Astrocyte of the hippocampus (primary cell): ENCODE measurements at places on chromosomes 5 and 9.

DNA sequence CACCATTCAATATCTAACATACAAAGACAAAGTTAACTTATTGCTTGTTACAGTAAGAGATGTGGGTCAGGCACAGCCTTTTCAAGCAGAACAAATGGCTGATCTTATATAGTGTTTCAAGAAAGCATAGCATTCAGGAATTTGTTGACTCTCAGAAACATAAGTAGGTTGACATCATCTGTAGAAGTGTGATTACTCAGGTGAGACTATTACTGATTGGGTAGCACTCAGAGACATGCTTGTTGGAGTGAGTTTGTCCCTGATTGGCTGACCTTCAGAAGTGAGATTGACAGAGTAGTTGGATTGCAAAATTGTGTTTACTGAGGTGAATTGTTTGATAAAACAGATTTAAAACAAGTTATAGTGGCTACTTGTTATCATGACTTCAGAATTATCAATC is 30.7 kb upstream of the TNPO1 start:
- DNase-seq = no peak

DNA sequence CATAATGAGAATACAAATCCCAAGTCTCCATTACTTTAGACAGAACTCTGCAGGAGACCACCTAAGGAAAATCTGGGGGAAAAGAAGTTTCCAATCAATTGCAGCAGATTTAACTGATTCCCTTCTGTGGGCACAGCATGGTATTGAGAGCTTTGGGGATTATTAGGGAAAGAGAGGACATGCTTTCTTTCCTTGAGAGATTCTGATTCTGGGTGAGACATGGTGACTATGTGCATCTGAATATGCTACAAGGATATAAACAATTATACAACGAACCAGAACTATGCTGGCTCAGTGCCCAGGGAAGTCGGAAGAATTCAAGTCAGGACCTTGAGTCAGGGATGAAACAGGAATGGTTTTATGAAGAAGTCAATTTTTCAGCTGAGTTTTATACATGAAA is 183.7 kb downstream of the PDE4D start:
- DNase-seq = peak; percentile 79

DNA sequence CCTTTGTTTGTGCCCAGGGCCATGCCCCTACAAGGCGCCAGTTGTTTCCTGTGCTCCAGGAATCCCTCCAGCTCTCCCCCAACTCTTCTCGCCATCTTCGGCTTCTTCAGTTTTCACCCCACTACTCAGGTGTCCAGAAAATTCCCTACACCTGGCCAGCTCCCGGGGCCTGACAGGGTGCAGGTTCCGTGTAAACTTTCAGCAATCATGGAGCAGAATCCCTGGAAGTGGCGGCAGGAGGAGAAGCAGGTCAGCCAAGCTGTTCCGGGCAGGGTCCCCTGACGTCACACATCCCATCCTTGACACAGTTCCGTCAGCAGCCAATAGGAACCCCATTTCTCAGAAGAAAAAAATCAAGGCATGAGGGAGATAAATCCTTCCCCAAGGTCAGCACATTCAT is 12.2 kb upstream of the ADGRD2 start:
- no peak for DNase-seq

GRCh38 chr9:134173127-134174072 is 9.0 kb upstream of the RNU6ATAC start:
- no peak for DNase-seq

- DNase-seq = peak; percentile 62
Measured at GRCh38 chr9:33082538-33083326, 6.3 kb upstream of the SMU1 start.

GRCh38 chr9:137069508-137070091 is 757 bp downstream of the SAPCD2 start:
- DNase-seq = no peak

- no peak for DNase-seq
Measured at GRCh38 chr9:27556470-27556869, 16.8 kb downstream of the C9orf72 start.

- no peak for DNase-seq
Measured at GRCh38 chr9:76733096-76733495, 31.1 kb upstream of the PCA3 start.

- peak; percentile 91 for DNase-seq
Measured at GRCh38 chr5:157516006-157516405, 56.0 kb downstream of the NIPAL4 start.

DNA sequence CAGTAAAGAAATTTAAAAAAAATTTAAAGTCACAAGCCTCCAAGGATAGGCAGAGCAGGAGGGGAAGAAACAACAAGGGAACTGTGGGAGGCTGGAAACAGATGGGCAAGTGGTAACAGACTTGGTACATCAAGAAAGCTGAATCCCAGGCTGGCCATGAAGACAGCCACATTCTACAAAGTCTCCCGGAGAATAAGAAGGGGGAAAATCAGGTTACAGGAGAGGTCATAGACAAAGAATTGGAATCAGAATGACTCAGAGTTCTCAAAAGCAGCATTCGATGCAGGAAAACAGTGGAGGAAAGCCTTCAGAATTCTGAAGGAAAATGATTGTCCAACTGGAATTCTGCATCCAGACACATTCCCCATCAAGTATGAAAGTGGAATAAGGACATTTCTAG is 129.7 kb downstream of the ADAMTS2 start:
- DNase-seq = no peak

- peak; percentile 55 for DNase-seq
Measured at GRCh38 chr5:123344816-123345426, 78.3 kb downstream of the CEP120 start.

GRCh38 chr5:59180515-59180914 is 597.6 kb downstream of the RAB3C start:
- no peak for DNase-seq

DNA sequence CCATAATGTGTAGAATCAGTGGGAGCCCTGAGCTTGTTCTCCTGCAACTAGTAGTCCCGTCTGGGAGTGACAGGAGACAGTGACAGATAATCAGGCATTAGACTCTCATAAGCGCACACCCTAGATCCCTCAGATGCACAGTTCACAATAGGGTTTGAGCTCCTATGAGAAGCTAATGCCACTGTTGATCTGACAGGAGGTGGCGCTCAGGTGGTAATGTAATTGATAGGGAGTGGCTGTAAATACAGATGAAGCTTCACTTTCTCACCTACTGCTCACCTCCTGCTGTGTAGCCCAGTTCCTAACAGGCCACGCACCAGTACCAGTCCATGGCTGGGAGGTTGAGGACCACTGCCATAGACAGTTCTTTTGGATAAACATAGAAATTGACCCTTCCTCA is 188.7 kb downstream of the ROR2 start:
- no peak for DNase-seq

- DNase-seq = peak; percentile 22
Measured at GRCh38 chr5:122751293-122751782, 23.5 kb upstream of the SNX2 start.

DNA sequence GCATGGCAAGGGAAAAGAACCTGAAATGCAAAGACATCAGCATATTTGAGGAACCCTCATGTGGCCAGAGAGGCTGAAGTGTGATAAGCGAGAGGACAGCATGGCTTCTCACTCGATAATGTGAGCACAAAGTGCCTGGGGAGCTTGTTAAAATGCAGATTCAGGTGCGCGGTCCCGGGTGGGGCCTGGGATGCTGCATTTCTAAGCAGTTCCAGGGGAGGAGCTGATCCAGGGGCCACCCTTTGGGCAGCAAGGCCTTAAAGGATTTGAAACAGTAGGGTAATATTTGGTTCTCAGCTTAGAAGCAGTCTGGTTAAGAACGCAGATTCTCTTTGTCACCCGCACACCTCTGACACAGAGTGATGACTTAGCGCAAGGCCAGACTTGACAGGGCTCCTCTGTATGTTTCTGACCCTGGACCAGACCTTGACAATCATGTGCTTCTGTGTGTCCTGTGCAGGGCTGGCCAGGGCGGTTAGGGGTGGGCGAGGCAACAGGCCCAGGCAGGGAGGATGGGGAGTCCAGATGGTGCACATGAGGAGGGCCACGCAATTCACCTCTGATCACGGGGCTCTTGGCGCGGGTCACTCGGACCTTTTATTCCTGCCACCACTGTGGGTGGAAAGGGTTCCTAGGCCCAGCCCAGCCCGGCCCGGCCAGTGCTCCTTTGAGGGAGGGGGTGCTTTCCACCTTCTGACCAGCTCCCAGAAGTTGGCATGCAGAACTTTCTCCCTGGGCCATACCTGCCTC is 62.8 kb upstream of the TBC1D2 start:
- no peak for DNase-seq

- DNase-seq = peak; percentile 83
Measured at GRCh38 chr9:122122903-122123632, 30.0 kb upstream of the TTLL11 start.

DNA sequence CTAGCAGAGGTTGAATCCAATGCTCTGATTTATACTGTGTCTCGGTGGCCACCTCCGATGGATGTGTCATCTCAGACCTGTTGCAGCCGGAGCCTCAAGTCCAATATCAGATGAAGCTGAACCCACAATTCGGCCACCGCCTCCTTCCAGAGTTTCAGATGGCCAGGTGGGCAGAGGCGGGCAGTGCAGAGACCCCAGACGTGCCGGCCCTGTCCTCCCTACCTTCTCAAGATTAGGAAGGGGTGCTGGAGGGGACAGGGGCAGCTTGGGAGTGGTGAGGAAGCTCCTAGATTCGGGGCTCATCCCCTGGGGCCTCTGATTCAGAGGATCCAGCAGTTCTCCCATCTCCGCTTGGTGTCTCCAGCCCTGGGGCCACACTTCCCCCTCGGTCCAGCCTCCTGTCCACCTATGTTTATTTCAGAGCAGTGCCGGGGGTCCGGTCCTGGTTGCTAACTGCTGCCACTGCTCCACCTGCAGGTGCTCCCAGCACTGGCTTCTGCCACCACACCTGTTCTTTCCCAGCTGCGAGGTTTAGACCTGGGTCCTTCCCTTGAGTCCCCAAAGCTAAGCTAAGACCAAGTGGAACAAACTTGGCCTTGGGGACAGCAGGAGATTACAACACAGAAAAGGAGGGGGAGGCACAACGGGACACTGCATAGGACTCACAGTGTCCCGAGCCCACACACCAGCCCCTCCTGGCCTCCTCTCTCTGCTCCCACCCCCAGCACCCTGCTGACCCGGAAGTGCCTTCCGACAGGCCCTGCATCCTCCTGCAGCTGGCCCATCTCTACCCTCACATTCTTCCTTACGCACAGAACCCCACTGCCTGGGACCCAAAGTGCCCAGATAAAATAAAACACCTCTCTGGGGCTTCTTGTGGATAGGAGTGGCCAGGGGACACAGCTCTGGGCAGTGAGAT is 81.6 kb downstream of the NTNG2 start:
- DNase-seq = no peak

DNA sequence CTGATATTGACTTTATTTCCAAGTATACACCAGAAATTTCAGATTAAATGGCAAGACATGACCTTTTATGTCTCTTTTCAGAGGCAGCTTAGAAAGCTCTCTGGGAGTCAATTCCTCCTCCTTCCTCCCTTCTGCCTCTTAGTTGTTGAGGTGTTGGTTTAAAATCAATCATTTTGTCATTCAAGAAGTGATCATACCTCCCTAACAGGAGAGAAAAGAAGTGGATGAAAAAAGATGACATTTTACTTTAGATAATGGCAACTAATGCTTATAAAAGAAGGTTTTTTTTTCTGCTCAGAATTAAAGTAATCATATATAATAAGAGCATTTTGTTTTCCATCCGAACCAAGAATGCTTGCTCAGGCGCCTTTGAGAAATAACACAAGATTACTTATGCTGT is 448.7 kb downstream of the CTNND2 start:
- DNase-seq = no peak

DNA sequence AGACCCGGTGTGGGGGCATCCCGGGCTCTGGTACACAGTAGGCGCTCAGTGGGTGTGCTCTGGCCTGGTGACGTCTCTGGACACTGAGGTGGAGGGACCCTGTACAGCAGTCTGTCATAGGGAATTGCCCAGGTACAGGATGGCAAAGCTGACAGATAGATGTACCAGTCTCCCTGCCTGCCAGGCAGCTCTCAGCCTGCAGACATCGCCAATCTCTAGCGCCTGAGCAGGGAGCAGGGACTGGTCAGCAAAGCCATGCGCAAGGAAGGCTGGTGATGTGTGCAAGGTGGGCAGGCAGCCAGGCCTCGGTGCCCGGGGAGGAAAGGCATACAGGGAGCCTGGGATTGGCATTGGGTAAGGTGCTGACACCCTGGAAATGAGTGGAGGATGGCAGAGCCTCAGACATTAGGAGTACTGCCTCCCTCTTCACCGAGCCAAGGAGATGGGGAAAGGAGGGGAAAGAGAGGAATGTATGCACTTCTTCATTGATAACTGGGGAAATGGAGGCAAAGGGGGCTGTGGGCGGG is 33.9 kb upstream of the BRD3 start:
- DNase-seq = no peak

- DNase-seq = no peak
Measured at GRCh38 chr5:176697934-176698538, 50.8 kb downstream of the TSPAN17 start.

DNA sequence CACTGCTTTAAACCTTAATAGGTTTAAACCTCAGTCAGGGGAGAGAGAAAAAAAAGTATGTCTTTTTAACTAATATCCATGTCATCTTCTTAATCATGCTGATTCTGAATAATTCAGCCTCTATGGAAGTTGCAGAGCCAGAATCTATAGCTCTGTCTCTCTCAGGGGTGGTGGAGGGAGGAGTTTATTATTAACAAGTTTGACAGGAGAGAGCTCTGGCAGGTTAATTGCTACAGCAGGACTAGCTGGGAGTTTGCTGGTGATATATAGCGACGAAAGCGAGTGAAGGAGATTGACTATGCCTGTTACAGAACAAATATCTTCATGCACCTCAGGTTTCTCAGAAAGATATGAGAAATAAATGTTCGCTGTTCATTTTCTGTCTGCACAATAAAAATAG is 586.4 kb downstream of the TLE4 start:
- DNase-seq = peak; percentile 11

DNA sequence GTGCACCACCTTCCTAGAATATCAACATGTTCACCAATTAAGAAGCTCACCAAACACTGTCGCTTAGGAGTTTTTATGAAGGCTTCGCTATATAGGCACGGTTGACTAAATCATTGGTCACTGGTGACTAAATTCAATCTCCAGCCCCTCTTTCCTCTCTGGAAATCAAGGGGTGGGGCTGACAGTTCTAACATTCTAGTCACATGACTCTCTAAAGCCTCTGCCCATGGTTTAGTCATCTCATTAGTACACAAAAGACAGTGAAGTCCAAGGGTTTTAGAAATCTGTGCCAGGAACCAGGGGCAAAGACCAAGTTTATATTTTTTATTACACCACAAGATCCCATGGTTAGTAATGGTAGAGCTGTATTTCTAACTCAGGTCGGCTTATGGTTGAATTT is 243.2 kb downstream of the ELAVL2 start:
- DNase-seq = no peak

GRCh38 chr9:115015018-115015635 is 84.7 kb upstream of the TNFSF8 start:
- DNase-seq = peak; percentile 73
